ENCODE measurements at places on chromosomes 16 and 17.

DNA sequence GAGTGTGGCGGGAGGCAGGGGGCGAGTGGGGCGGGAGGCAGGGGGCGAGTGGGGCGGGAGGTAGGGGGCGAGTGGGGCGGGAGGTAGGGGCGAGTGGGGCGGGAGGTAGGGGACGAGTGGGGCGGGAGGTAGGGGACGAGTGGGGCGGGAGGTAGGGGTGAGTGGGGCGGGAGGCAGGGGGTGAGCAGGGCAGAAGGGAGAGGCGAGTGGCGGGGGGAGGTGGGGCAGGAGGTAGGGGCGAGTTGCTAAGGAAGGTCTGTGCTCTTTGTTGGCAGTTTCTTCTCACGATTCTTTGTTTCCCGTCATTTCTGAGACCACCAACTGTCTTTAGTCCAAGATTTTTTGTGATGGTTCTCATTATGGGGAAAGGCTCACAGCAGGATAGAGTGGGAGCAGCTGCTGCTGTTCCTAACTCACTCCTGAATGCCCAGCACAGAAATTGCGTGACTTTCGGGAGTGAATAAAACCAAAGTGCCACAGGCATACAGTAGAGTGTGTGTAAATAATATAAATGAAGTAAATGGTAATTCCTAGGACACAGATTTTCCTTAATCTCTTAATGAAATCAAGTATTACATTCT, 44.7 kb downstream of the COG7 start:
- no peak for DNase-seq

DNA sequence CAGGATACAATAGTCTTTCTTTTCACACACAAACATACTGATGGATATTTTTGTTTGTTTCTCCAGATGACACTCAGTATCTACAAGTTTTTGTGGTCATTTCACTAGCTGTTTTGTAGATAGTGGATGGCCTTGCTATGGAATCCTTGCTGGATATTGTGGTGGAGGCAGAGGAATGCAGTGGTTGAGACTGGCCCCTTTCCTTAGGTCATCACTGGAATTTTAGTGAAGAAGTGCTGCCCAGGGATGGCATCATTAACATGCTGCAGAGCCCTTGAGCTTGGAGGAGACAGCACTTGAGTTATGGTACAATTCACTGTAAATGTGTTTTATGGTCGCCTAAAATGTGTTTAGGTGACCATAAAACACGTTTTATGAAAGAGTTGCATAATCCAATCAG, 455.9 kb upstream of the HSBP1 start:
- DNase-seq, result no peak

DNA sequence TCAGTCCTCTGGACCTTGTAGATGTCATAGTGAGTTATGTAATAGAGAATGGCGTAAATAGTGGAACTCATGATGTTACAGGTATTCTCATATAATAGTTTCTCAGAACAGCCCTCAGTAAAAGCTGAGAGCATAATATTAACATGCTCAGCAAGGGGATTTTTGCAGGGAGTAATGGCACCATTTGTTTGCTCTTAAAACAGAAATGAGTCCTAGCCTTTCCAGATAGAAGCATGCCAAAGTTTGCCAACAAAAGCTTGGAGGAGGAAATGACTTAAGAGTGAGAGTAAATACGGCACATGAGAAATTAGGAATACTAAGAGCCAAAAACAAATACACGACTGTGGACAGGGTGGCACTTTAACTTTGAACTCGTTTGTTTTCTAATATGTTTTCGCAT, 198.4 kb downstream of the ANKFN1 start:
- DNase-seq, result no peak

- DNase-seq, result no peak
Observed at GRCh38 chr16:74717367-74717766, 16.7 kb upstream of the MLKL start.

DNA sequence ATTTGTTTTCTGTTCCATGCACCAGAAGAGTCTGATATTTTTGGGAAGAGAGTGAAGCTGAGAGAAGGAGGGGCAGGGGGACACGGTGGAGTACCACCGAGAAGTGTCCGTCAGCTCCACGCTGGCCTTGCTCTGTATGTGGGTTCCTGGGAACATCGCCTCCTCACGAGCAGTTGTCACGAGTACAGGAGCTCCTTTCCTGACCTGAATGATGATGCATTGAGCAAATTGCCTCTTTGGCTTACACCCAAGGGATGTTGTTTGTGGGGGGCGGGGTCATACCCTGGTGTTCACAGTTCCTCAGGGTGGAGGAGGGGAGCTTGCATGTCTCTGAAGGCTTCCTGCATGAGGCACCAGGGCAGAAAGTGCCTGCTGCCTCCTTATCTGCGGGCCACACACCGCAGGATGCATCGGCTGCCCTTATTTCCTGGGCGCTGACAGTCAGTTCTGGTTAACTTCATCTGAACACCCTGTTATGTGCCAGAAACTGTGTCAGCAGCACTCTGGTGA, 36.2 kb downstream of the RGS9 start:
- DNase-seq, result no peak

- no peak for DNase-seq
Observed at GRCh38 chr17:78238823-78239488, 7.5 kb downstream of the TMEM235 start.

- DNase-seq, result no peak
Observed at GRCh38 chr17:40065769-40066510, 3.2 kb downstream of the THRA start.

DNA sequence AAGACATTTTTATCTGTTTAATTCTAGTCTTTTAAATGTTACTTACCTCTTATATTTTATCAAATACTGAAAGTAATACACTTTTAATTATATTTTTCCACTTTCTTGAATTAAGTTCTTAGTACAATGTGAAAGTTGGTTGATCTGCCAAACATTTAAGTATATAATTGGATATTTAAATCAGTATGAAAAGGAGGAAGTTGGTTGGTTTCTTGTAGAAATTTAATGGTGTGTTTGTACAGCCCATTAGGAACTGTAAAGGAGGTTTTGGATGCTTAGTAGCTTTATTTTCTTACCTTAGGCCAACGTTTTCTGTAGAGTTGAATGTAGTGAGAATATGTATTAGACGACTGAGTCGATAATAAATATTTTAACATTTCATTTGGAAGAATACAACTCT, 5.4 kb downstream of the NFATC3 start:
- no peak for DNase-seq

- DNase-seq, result peak; percentile 24
Observed at GRCh38 chr16:50458667-50459495, 89.3 kb upstream of the NKD1 start.

- no peak for DNase-seq
Observed at GRCh38 chr16:53094013-53094630, 39.3 kb downstream of the CHD9 start.

DNA sequence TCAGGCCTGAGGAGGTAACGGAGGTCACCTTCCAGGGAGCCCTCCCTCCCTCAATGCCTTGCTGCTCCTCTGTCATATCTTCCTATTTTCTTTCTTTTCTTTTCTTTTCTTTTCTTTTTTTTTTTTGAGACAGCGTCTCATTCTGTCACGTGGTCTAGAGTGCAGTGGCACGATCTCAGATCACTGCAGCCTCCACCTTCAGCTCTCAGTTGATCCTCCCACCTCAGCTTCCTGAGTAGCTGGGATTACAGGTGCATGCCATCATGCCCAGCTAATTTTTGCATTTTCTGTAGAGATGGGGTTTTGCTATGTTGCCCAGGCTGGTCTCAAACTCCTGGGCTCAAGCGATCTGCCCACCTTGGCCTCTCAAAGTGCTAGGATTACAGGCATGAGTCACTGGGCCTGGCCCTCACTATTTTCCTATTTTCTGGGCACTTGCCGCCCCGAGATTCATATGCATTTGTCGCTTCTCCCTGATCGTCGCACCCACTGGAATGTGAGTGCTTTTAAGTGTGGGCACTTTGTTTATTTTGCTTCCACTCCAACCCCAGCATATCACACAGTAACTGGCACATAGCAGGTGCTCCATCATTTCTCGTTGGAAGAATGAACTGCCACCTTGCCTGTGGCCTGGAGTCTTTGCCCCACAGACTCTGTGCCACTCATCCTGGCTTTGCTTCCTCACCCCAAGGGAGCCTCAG, 31.7 kb downstream of the CPNE2 start:
- DNase-seq, result no peak

DNA sequence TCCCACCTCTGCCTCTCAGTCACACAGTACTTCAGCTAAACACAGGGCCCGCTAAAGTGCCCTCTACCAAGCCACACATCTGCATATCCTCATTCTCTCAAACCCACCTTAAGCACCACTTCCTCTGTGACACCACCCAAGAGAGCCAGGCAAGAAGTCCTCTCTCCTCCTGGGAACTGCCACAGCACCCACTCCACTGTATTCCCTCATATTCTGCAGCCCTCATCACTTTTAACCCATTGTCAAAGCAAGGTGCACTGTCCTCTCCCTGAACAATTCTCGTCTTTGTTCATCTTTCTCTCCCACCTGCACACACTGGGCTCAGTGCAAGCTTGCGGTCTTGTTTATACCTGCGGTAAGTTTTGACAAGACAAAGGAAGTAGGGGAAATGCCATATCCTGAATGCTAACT, 13.6 kb downstream of the CHD9 start:
- DNase-seq, result no peak

GRCh38 chr16:19859603-19860002, 25.0 kb downstream of the GPRC5B start:
- no peak for DNase-seq
